ENCODE measurements at places on chromosomes 16 and 17.

GRCh38 chr16:19860166-19861041 is 24.2 kb downstream of the GPRC5B start:
- peak; percentile 45 for DNase-seq

DNA sequence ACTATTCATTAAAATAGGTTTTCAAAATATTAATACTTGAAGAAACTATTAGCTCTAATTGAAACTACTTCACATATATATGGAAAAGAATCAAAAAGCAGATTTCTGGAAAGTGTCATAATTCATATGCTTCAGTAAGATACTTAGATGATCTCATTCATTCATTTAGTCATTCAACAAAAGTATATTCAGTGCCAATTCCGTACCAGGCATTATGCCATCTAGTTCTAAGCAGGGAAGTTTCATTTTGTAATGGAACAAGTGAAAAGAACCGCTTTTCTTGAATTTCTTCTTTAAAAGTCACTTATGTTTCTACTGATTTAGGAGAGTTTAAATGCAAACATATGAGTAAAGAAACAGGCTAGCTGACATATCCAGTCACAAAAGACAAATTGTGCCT is 118.3 kb upstream of the FAM20A start:
- DNase-seq: no peak

- DNase-seq: no peak
These were observed 129.6 kb upstream of the LHX1 start for GRCh38 chr17:36807496-36808179.

GRCh38 chr16:56347166-56347565 is 78.2 kb downstream of the AMFR start:
- no peak for DNase-seq

DNA sequence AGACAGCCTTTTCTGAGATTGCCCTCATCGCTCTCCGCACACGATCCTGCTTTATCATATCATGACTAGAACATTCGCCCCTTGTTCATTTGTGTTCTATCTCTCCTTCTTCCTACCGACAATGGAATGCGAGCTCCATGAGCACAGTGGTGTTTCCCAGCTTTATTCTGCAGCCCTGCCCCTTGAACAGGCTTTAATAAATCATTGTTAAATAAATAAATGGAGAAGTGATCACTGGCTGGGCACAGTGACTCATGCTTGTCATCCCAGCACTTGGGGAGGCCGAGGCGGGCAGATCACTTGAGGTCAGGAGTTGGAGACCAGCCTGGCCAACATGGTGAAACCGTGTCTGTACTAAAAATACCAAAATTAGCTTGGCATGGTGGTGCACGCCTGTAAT is 1063.3 kb upstream of the EEF2KMT start:
- DNase-seq: no peak
